Right renal cortex interstitium (tissue), 3 donors: ENCODE measurements at places on chromosomes 6 and 20. TPM values are rescaled to one million over a fixed set of nuclear protein-coding genes. Genes with fewer than 3 reads are reported as not detected.
A peak's percentile ranks its signal among the peaks of the same experiment; 100 is the strongest.

DNA sequence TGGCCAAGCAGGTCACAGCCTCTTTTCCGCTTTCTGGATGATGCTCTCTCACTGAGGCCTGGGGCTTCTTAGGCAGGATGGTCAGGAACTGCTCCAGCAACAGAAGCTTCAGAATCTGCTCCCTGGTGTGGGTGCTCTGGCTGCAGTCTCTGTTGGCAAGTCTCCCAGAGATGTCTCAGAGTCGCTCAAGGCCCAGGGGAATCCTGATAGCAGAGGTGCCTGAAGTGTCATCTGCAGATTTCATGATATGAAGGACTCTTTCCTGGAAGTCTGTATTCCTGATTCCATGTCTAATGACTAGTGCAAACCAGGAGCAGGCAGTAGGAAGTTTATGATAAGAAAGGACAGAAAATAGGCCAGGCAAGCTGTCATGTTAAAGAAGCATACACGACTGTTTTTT lies 20.3 kb downstream of the ZSCAN31 start:
- DNase-seq = no peak

DNA sequence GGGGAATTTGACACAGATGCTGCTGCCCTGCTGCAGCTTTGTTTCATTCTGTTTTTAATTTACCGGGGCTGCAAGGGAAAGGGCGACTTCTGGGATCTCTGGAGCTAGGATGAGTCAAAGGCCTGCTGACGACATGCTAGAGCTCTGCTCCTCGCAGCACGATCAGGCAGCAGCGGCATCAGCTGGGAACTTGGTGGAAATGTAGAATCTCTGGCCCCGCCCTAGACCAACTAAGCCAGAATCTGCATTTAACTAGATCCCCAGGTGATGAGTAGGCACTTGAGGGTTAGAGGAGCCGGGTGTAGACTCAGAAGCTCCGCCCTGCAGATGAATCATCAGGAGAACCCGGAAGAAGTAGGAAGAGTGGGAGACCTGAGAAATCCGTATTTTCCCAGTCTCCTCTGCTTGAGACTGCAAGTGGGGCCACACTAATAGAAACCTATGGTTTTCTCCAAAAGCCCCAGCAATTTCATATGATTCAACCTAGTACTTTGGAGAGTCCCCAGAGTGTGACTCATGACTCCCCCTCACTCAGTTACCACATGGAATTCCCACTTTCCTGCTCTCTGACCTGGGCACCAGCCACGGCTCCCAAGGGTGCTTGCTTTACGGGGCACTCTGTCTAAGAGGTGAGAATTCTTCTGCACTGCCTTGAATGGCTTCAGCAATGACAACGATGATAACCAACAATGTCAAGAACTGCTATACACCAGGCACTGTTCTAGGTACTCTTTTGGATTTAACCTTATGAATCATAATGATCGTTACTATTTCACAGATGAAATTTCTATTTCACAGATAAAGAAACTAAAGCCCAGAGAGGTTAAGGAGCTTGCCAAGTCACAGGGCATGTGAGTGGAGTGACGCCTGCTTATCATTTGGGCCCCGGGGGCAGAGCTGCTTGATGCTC lies 18.1 kb downstream of the TUBB2B start:
- DNase-seq = no peak

DNA sequence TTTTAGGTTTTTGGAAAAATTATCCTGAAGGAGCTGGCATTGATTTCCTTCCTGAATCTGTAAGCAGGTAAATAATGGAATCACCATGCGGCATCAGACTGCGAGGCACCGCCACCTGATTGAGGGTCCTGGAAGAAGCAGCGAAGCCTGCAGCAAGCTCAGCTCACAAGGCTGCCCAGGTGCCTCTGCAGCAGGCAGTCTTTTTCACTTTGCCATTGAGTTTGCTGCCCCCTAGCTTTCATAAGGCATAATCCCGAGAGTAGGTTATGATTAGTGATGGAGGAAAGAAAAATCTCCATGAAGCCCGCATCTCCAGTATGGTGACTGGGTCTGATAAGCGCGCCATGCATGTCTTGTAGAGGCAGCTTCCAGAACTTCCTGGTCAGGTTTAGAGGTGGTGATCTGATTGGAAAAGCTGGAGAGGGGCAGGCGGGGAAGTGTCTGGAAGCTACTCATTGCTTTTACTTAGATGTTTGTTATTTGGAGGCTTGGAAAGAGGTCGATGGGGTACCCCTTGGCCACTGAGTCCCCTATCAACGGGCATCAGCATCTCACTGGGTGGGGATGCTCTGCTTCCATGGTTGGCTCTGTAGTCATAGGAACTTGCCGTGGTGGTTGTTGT lies 26.7 kb downstream of the IYD start:
- DNase-seq = peak; percentile 32

GRCh38 chr20:14142171-14142570 lies 146.9 kb downstream of the MACROD2 start:
- DNase-seq = peak; percentile 56

GRCh38 chr6:134310817-134311216 lies 7.1 kb downstream of the SGK1 start:
- no peak for DNase-seq

RAB22A gene
- 18.6 TPM for polyA plus RNA-seq

GRCh38 chr6:118621799-118622470 lies 29.5 kb downstream of the CEP85L start:
- DNase-seq = no peak

DNA sequence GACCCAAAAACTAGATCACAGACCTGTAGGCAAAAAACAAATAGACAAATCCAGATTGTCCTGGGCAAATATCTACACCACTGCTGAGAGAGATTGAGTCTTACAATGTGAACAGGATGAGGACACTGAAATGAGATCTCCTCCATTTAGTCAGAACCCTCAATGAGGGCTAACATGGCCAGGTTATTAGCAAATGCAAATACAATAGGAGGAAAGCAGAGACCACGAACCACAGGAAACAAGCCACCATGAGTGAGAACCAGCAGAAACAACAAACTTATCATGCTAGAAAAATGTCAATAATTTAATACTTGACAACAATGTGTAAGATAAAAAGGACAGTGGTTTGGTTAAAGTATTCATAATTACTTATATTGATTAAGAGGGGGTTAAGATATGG lies 162.8 kb downstream of the SYNE1 start:
- no peak for DNase-seq

- no peak for DNase-seq
These were observed 40.7 kb downstream of the BFSP1 start for GRCh38 chr20:17490501-17490900.

GRCh38 chr6:113423956-113424355 lies 433.2 kb upstream of the MARCKS start:
- no peak for DNase-seq

DNA sequence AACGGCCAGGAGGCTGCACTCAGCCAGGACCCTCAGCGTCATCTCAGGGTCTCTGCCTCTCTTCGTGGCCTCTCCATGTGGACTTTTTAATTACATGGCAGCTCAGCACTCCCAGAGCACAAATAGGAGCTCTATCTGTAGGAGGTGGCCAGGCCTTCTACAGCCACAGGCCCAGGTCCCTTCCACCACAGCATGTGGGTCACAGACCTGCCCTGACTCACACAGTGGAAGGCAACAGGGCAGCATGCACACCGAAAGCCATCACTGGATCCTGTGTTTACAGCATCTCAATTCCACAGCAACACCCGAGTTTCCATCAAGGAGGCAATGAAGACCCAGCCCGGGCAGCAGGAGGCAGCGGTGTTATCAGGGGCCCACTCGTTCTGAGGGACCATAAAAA lies 65.8 kb upstream of the CD93 start:
- no peak for DNase-seq

- DNase-seq = no peak
These were observed 4.7 kb downstream of the NKX2-2 start for GRCh38 chr20:21509079-21509596.

- DNase-seq = no peak
These were observed 53.7 kb downstream of the MOCS1 start for GRCh38 chr6:39880594-39880993.

DNA sequence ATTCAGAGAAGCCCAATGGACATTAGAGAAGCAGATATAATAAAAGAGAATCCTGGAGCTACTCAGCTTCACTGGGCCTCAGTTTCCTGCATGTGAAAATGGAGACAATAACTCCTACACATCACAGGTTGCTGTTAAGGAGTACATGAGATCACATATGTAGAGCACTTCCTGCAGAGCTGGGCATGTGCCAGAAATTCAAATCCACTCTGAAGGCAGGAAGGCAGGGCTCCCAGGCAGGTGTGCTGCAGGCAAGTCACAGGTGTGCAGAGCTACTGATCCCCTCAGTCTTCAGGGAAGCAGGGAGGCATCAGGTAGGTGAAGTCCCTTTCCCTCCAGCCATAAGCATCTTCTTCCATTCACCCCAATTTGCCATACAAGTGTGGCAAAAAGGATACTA lies 48.0 kb downstream of the DST start:
- no peak for DNase-seq

- no peak for DNase-seq
These were observed 52.3 kb upstream of the ADGRF1 start for GRCh38 chr6:47094241-47094925.

DNA sequence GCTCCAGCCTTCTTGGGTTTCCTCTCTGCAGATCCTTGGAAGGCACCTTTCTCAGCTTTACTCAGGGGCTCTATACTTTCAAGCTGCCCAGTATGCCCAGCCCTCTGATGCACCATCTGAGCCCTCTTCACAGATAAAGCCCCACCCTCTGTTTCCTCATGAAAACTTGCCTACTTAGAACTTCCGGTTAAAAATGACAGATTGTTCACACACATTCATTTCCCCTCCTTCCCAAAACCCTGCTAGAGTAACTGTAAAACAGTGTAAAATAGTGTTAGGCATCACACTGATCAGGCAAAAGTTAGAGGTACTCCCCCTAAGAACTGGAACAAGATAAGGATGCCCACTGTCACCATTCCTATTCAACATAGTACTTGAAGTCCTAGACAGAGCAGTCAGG lies 14.0 kb upstream of the GCM1 start:
- no peak for DNase-seq

DNA sequence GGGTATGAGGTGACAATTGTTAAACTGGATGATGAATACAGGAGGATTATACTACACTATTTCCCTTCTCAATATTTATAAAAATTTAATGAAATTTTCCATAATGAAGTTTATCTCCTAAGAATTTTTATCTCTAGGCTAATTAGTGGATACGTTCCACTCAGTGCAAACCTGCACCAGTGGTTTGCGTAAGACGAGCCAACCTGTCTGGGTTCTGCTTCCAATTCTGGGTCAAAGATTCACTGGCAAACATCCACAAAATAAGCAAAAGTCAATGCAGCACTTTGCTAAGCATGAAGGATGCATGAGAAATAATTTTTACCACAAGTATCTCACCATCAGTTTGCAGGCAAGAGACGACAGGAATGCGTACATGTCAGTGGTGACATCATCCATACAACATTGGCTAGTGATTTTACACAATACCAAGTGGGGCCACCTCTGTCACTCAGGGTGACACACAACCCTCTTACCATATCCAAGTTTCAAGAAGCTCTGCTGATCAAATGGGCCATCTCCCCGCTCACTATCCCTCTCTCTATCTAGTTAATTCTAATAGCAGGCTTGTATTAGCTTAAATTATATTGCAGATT lies 51.7 kb downstream of the FAM50B start:
- DNase-seq = no peak

HLA-DQB2 gene
- polyA plus RNA-seq = 1.3 TPM

GDAP1L1 gene
- polyA plus RNA-seq = 0.11 TPM

DNA sequence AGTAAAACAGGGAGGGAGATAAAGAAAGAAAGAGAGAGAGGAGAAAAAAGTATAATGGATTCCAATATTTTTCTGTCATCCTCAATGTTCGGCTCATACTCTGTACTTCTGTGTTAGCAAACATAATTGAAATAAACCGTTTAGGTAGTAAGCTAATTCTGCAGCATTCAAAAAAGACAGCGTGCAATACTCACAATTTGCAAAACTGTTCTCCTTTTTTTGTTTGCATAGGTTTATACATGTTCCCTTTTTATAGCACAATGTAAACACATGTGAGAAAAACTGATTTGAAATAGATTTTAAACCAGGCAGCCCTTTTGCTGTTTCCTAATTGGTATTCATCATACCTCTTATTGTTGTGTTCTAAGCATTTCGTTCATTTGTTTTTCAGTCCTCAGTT lies 188.9 kb downstream of the PLCB1 start:
- no peak for DNase-seq

SLC4A11 gene
- polyA plus RNA-seq = 1.6 TPM

ZNF165 gene
- polyA plus RNA-seq = 4.7 TPM

RSPO3 gene
- 14.4 TPM for polyA plus RNA-seq

IRF4 gene
- 0.15 TPM for polyA plus RNA-seq

DNA sequence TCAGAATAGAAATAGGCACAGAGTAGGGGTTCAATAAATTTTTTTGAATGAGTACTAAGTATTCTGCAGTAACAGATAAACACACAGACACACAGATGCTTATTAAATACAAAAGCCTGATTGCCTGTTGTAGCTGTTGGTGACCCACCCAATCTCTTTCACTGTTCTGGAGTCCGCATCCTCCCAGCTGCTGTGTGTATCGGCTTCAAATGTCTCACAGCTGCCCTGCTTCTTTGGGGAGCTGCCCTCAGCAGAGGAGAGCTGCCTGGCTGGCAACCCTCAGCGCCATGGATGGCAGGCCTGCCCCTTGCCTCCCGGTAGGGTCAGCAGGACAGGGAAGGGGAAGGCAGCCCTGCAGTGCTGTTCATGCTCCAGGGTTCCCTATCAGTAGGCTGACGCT lies 85.9 kb upstream of the PRND start:
- no peak for DNase-seq

GJA1 gene
- polyA plus RNA-seq = 61.8 TPM

CDSN gene
- not detected for polyA plus RNA-seq

COL19A1 gene
- polyA plus RNA-seq = 3.1 TPM

TRMT6 gene
- 21.1 TPM for polyA plus RNA-seq

GRCh38 chr6:7721649-7722048 lies 4.2 kb upstream of the BMP6 start:
- DNase-seq = no peak

DNA sequence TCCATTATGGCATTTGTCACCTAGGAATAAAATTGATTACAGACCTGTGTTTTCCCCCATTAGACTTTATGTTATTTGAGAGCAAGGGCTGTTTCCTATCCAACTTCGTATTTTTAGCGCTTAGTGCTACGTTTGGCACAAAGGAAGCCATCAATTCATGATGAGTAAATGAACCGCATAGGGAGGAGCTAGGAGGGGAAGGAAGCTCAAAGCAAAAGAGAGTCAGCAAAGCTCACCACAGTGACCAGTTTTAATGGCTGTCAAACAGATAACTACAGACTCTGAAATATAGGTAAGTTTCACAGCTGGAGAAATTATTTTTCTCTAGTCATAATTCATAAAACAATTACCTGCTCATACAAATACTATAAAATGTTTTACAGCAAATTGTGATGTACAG lies 6.9 kb upstream of the SAMD3 start:
- DNase-seq = no peak

PAK5 gene
- polyA plus RNA-seq = 0.69 TPM

DNA sequence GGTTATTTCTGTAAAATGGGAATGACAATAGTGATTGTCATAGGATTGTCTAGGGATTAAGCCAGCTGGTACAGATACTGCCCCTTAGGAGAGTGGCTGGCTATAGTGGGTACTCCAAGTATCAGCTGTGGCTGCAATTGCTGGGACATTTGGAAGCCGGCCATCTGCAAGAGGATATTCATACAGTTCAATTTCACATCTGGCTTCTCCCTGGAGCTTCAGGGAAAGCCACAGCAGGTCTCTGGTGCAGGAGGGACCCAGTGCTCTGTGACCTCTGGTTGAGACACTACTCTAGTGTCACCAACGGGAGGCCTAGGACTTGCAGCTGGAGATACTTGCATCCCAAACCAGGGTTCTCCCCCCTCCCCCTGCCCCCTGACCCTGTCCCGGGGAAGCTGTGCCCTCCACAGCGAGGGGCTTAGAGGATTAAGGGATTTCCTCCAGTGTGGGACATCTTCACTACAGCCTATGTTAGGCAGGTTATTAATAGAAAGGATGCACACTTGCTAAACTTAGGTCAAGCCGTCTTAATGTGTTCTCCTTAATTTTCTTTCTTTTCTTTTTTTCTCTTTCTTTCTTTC lies 2.7 kb downstream of the SLC2A10 start:
- no peak for DNase-seq
